ENCODE measurements at places on chromosomes 6 and 20.

- no peak overlapping the region for H3K4me3 ChIP-seq
- no peaks in the 10 kb centered on the region for H3K4me1 ChIP-seq
- DNase-seq: no peak
- H3K27me3 ChIP-seq: no peaks in the 10 kb centered on the region
- peaks cover 85% of the 10 kb centered on the region for H3K36me3 ChIP-seq
Observed at GRCh38 chr6:7401075-7401474, 11.5 kb downstream of the RIOK1 start.

GRCh38 chr6:11772109-11772825 lies 6.3 kb downstream of the ADTRP start:
- H3K27me3 ChIP-seq: peaks cover 2% of the 10 kb centered on the region
- DNase-seq: no peak
- no peak overlapping the region for H3K27ac ChIP-seq
- no peak overlapping the region for H3K4me3 ChIP-seq
- H3K36me3 ChIP-seq: no peaks in the 10 kb centered on the region

DNA sequence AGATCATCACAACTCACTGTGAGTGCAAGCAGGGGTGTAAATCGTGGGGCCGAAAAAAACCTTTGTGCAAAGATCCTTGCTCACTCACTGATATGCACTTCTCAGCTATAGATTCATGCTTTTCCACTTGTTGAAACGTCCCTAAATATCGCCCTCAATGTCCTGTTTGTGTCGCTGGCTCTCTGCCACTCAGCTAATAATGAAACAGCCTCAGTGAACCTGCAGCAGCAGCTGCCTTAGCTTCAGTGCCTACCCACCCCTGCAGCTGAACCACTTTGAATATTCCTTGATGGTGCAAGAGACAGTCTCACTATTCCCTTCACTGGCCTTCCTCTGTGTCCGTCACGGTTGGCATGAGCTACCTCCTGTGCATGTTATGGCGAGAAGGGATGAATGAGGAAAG lies 128.9 kb upstream of the NAA20 start:
- H3K27me3 ChIP-seq: peaks cover 8% of the 10 kb centered on the region
- H3K36me3 ChIP-seq: no peaks in the 10 kb centered on the region
- DNase-seq: no peak
- H3K4me1 ChIP-seq: no peaks in the 10 kb centered on the region

- H3K36me3 ChIP-seq: peaks cover 41% of the 10 kb centered on the region
- DNase-seq: no peak
- H3K27me3 ChIP-seq: no peaks in the 10 kb centered on the region
- no peak overlapping the region for H3K4me3 ChIP-seq
- peaks cover 6% of the 10 kb centered on the region for H3K4me1 ChIP-seq
Observed at GRCh38 chr6:43217351-43217750, 11.9 kb downstream of the DNPH1 start.

- H3K36me3 ChIP-seq: no peaks in the 10 kb centered on the region
- no peak for DNase-seq
- peaks cover 22% of the 10 kb centered on the region for H3K4me1 ChIP-seq
- no peak overlapping the region for H3K27ac ChIP-seq
Observed at GRCh38 chr20:45448270-45448669, 21.3 kb upstream of the WFDC2 start.
